Thoracic aorta (tissue), 2 donors: ENCODE measurements at places on chromosomes 2 and 18.

DNA sequence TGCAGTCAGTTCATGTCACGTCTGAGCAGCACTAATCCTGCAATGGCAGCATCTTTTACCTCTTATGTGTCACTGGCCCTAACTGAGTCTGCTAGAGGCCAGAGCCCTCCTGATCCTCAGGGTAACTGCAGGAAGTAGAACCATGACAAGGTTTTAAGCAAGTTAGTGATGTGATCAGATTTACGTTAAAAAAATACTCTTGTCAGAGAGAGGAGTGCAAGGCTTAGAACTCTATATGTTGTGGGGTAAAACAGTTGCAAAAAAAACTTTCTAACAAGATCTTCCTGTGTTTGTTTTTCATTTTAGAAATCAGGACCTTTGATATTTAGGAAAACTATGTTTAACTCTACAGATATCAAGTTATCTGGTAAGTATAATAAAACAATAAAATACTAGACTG, 4.6 kb downstream of the TMEM87B start:
- DNase-seq = no peak

GRCh38 chr2:164937864-164938401, 17.4 kb downstream of the SLC38A11 start:
- no peak for DNase-seq

DNA sequence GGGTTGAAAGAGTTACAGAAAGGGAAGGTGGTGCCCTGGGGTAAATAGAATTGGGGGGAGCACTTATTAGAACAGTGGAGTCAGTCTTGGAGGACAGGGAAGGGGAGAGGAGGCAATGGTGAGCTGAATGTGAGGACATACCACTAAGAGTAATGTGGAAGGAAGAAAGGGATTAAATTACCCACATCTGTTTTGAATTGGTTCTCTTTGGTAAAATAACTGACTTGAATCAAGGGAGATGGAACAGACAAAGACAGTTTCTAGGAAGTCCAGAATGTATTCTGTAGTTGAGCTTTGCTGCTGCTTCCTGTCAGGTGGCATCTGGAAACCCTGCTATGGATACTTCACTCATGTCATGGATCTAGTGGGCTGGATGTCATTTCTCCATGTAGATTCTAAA, 6.7 kb downstream of the SETBP1 start:
- DNase-seq = no peak

DNA sequence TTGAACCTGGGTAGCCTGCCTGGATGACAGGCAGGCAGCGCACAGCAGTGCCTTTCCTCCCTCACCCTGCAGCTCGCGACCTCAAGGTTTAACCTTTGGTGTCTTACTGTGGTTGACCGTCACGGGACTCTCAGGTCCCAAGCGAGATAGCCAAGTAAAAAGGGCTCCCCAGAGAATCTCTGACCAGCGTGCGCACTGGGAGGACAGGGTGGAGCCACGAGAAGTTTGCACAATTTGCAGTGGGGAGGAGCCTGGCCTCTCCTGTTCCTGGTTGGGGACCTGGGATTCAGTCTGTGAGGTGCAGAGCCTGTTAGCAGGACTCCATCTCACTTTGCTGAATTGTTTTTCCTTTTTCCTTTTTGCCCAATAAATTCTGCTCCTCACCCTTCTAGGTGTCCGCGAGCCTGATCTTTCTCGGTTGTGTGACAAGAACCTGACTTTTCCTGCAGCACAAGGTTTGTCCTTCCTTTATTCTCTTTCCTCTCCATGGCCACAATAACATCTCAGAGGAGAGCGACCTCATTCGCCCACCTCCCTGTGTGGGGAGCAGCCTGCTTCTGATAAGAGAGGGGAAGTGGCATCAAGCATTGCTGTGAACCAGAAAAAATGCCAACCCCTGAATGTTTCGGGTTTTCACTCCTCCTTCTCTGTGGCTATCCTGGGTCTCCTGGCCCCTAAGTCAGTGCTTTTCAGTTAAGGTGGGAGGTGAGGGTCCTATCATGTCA, 36.2 kb downstream of the POU3F3 start:
- DNase-seq = no peak

GRCh38 chr18:48072428-48073204, 142.2 kb upstream of the SMAD2 start:
- no peak for DNase-seq
